ENCODE measurements at places on chromosomes 7 and 10. TPM values are rescaled to one million over a fixed set of nuclear protein-coding genes. Genes with fewer than 3 reads are reported as not detected.

DNA sequence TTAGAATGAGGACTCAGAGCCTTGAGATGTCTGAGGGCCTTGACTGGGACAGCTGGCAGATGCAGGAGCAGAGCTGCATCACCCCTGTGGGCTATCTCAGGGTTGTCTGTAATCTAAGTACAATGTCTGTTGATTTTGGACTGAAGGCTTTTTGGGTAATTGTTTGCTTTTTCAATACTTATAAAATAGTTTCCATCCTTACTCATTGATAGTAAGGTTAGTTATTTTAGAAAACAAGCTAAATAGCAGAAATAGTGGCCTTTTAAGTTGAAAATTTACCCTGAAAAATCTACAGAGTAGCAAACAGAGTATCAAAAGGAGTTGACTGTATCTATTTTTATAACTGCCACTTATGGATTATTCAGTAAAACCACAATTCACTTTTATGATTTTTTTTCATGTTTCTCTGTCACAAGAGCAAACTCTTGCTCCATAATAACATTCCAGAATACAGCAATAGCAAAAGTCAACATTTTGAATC, 179.7 kb downstream of the CFTR start:
- no peak for DNase-seq

The FOXI2 gene
- total RNA-seq = 0.08 TPM

- DNase-seq = no peak
These were observed 47.7 kb downstream of the LYZL2 start for GRCh38 chr10:30581779-30582380.

DNA sequence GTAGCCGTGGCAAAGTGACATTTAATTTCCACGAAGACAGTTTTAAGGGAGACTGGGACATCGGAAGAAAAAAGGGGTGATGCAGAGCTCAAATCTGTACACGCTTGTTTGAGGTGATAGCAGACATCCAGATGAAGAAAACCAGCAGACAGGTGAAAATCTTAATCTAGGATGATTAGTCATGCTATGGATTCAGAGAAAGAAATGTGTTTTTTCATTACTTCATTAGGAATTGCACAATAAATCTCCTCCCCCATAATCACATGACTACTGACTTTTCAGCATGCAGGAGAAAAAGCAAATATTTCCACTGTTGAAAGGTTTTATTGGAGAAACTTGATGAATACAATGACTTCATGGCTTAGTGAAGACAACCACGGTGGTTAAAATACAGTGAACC, 2.5 kb downstream of the NUDT5 start:
- no peak for DNase-seq

DNA sequence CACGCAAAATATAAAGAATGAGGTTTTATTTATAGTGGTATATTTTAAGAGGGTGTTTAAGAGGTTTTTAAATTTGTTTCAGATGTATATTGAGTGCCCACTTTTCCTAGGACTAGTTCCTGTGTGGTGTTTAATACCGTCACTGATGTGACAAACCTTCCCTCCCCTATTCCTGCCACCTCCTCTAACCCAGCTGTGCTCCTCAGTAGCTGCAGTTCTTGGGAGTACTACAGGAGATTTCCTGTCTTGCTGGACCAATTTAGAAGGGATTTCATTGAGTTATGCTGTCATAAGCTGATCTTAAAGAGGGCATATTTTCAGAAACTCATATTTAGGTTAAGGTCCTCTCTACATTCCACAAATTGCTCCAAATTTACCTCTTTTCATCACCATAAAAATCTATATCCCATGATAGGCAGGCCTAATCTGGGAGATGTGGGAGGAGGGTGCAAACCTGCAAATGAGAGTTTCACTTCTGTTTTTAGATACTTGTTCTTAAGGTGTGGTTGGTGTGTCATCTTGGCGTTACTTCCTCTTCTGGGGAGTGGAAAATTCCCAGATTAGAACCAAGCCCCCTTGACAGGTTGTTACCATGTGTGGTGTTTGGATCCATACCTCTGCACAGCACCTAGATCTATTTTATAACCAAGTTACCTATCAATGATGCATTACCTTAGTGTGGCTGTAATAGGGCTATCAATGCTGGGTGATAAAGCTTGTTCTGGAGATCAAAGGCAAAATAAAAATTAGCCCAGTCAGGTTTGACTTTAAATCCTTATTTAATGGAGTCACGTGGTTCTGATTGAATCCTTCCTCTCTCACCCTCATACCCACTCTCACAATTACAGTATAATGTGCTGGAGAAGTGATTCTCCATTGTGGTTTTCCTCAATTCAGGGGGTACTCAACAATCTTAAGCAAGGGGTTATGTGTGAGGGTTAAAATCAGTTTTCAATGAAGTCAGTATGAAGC, 141.1 kb downstream of the CDK14 start:
- DNase-seq = no peak

DNA sequence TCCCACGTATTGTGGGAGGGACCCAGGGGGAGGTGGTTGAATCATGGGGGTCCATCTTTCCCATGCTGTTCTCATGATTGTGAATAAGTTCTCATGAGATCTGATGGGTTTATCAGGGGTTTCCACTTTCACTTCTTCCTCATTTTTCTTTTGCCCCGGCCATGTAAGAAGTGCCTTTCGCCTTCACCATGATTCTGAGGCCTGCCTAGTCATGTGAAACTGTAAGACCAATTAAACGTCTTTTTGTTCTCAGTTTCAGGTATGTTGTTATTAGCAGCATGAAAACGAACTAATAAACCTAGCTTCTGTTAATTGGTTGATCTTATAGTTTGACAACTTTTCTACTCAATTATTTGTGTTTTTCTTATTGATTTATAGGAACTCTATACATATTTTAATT, 206.3 kb downstream of the NXPH1 start:
- DNase-seq = no peak

The SPDYE17 gene
- total RNA-seq = not detected

The CYP2C9 gene
- not detected for total RNA-seq

DNA sequence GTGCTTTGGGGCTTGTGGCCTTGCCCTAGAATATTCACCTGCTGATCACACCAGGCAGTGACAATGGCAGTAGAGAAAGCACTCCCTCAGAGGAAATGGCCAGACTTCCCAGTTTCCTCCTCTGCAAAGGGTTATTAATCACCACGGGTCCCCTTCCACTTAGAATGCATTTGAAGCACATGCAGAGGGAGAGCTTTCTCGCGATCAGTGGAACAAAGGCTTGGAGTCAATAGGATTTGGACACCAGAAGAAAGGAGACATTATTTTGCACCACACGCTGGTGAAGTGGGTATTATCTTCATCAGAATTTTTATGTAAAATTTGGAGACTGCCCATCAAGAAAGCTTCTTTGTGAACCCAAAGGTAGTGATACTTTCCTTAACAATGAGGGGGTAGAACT, 35.4 kb upstream of the INHBA start:
- no peak for DNase-seq

- no peak for DNase-seq
These were observed 166.7 kb downstream of the SEPTIN7 start for GRCh38 chr7:35967366-35968139.

The GDF10 gene
- 0.22 TPM for total RNA-seq

DNA sequence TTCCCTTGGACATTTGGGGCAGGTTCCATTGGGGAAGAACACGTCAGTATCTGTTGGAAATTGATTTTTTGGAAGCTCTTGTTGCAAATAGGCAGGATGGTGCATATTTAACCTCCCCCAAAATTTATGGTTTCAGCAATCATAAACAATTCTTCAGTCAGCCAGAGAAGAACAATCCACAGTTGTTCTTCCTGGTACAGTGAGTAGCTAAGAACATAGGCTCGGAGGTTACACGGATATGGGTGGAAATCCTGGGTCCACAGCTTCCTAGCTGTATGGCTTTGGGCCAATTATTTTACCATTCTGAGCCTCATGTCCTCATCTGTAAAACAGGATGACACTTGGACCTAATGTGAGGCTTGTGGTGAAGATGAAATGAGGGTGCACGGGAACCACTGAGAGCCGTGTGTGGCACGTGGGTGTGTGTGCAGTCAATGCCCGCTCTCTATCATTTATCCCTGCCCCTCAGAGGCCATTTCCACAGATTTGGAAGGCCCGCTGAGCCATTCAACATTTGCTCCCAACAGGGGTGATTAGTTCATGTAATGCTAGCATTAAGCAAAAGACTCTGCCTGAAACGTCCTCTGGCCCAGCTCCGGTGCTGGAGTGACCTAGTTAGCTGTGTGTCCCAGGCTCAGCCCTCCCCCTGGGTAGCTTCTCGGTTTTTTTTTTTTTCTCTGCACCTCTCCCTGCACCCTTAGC, 9.7 kb downstream of the CAMK1D start:
- DNase-seq = peak; percentile 22

The LBX1 gene
- total RNA-seq = not detected

The NKX1-2 gene
- not detected for total RNA-seq

DNA sequence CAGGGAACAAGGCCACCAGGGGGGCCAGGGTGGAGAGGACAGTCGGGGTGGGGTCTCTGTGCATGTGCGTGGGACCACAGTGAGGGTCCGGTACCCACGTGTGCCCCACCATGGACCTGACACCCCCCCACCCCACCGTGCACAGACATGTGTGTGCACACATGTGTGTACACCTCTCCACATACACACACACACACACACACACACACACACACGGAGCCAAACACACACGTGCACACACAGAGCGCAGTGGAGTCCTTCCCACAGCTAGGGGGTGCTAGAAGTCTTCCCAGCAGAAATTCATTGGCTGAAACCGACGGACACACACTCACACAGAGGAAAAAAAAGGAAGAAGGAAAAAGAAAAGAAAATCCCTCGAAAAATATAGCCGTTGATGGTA, 42.8 kb upstream of the GNA12 start:
- no peak for DNase-seq

DNA sequence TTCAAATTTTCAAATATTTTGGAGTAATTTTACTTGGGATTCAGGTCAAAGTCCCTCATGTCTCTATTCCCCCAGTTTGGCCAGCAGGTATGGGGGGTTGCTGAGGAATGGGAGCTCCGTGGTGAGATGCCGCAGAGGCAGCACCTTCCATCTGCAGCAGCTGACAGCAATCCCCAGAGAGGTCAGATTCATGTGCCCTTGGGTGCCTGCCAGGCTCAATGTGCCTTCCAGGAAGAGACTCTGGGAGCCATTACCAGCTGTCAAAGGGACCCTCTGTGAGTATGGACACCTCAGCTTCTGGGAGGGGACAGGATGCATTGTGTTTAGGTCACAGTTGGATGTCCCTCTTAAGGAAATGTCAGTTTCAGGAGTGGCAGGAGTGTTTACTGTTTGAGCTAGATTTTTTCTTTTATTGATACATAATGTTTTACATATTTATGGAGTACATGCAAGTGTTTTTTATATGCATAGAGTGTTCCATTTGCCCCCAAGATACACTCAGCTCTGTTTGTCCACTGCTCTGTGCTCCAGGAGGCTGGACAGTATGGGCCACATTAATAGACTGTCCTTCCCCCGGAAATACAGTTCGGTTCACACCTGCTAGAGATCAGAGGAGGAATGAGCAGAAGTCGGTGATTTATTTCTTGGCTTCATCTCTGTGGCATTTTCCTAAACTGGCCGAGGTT, 75.3 kb upstream of the GRB10 start:
- peak; percentile 33 for DNase-seq

- DNase-seq = no peak
These were observed 142.3 kb upstream of the HPS1 start for GRCh38 chr10:98589007-98589406.

GRCh38 chr10:45424668-45425404, 50.8 kb downstream of the ALOX5 start:
- DNase-seq = no peak

The NPTX2 gene
- 2.3 TPM for total RNA-seq

DNA sequence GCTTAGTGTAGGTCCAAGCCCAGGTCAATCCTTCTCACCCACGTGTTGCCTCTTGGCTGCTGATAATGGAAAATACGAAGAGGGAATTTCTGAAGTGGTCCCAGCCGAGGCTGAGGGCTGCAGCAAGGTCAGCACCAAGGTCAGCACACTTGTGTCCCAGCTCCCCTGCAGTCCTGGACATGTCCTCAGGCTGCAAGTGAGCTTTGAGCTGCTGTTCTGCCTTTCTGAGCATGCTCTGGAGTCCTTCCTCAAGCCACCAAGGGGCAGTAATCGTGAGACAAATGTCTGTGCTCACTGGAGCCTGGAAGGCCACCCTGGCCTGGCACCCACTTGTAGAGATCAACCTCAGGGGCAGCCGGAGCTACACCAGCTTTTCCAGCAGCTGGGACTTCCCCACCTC, 28.3 kb downstream of the DRGX start:
- DNase-seq = no peak

The NANOS1 gene
- 11.7 TPM for total RNA-seq

The OR6B1 gene
- total RNA-seq = not detected

The SPDYE16 gene
- 0.22 TPM for total RNA-seq

The NSUN5 gene
- 15.9 TPM for total RNA-seq

DNA sequence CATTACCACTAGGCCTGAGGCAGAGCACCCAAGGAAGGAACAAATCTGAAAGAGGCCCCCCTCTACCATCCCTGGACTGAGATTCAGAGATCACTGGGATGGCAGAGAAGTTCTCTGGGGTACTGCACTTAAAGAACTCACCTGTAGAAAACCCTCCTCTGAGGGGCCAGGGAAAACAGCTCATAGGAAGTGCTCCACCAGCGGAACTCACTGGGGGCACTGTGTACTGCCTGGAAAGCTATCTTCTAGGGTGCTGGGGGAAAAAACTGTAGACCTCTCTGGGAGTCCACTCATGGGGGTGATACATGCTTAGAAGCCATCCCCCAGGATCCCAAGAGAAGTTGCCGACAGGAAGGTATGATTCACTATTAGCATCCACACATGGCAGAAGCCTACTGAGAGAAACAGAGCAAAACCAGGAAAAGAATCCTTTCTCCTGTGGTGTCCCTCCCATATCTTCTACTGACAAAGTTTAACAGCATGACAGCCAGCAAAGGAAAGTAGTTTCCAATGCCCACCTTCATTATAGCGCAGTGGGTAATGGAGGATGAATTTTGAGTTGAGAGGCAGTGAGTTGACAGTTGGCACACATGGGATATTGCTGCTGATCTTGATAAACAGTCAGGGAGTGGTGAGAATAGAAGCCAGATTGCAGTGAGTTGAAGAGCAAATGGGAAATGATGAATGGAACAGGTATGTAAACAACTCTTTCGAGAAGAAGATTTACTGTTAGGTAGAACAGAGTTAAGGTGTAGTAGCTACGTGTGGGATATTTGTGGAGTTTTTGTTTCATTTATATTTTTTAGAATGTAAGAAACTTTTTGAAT, 20.9 kb downstream of the ANKIB1 start:
- DNase-seq = no peak

DNA sequence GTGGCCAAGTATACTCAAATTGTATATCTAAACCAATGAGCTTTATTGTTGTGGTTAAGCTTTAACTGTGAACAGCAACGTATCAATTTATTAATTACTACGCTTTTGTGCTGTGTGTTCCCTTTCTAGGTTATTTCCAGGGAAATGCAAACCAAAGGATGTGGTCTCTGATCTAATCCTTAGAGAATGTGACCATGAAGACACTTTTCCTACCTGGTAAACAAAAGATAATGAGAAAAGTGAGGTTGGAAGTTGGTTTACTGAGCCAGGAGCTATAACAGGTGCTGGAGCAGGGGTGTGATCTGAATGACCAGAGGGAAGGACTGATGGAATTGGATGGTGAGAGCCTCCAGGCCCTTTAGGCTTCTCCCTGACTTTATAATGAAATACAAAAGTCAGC, 25.4 kb upstream of the CALU start:
- no peak for DNase-seq

GRCh38 chr10:84341983-84342382, 13.6 kb downstream of the CCSER2 start:
- no peak for DNase-seq

Data from left ventricle myocardium inferior (tissue), 1 donor.